Natural killer cell (primary cell): ENCODE measurements at places on chromosomes 7 and 10.

DNA sequence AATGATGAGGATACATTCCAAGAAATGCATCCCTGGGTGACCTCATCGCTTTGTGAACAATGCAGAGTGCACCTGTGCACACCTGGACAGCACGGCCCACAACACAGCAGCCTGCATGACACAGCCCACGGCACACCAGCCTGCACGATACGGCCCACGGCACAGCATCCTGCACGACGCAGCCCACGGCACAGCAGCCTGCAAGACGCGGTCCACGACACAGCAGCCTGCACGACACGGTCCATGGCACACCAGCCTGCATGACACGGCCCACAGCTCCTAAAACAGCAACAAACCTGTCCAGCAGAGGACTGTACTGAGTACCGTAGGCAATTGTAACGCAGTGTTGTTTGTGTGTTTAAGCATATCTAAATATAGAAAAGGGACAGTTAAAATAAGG is 134.7 kb upstream of the PPP2R2D start:
- H3K27me3 ChIP-seq, result no peaks in the 10 kb centered on the region
- no peaks in the 10 kb centered on the region for H3K4me1 ChIP-seq
- H3K27ac ChIP-seq, result no peak overlapping the region
- no peak overlapping the region for H3K4me3 ChIP-seq
- no peaks in the 10 kb centered on the region for H3K36me3 ChIP-seq

GRCh38 chr7:146878901-146879300 is 762.3 kb downstream of the CNTNAP2 start:
- no peak for DNase-seq
- H3K4me3 ChIP-seq, result no peak overlapping the region
- H3K27ac ChIP-seq, result no peak overlapping the region

DNA sequence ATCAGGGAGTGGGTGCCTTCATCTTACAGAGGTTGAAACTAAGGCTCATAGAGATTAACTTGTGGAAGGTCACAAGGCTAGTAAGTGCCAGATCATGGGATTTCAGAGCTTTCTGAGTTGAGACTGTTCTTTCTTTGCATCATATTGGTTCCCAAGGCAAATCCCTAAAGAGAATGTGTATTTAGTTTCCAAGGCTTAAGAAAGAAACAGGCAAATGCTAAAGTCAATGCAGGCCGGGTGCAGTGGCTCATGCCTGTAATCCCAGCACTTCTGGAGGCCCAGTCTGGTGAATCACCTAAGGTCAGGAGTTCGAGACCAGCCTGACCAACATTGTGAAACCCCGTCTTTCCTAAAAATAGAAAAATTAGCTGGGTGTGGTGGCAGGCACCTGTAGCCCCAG is 19.8 kb downstream of the CDK1 start:
- no peaks in the 10 kb centered on the region for H3K4me1 ChIP-seq
- no peak overlapping the region for H3K4me3 ChIP-seq
- no peaks in the 10 kb centered on the region for H3K36me3 ChIP-seq
- no peak for DNase-seq
- H3K27me3 ChIP-seq, result no peaks in the 10 kb centered on the region
- no peak overlapping the region for H3K27ac ChIP-seq

DNA sequence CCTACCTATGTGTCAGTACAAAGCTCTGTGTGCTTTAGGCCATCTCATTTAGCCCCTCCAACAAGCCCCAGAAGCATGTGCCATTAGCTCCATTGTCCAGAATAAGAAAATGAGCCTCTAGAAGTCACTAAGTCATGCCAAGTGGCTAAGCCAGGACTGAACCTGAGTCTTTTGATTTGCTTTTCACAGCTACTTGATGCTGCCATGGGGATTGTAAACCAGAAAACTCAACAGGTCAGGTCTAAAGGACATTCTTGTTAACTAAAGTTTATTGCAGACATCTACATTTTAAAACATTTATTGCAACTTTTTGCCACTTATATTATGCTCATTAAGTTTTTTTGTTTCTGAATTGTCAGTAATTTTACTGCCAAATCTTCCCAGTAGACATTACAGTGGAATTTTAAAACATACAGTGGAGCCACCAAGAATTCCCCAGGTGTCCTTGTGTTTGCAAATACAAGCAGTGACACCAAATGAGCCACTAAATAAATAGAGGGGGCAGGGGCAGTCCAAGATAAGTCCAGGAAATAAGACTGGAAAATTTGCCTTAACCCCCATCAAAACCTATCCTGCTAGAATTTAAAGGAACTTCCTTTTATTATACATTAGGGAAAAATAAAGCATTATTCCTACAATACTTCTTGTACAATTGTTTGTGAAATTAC is 115.9 kb downstream of the RAPGEF5 start:
- no peak overlapping the region for H3K4me3 ChIP-seq
- no peaks in the 10 kb centered on the region for H3K27me3 ChIP-seq
- H3K27ac ChIP-seq, result no peak overlapping the region
- no peaks in the 10 kb centered on the region for H3K36me3 ChIP-seq
- DNase-seq, result no peak

- H3K36me3 ChIP-seq, result no peaks in the 10 kb centered on the region
- no peak overlapping the region for H3K27ac ChIP-seq
- H3K27me3 ChIP-seq, result peaks cover 3% of the 10 kb centered on the region
- DNase-seq, result no peak
Measured at GRCh38 chr10:11743461-11744338, 1.5 kb downstream of the ECHDC3 start.

DNA sequence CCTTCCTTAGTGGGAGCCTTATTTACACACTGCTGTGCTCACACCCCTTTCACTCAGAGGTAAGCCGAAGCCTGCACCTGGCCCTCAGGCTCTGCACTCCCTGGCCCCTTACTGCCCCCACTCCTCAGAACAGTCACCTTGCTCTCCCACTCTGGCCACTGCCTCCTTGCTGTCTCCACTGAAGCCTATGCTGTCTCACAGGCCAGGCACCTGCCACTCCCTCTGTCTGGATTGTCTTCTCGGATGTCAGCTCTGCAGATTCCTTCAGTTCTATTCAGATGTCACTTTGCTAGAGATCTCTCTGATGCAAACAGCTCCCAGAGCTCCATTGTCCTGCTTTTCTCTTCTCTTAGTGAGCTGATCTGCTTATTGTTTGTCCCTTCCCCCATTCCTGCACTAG is 390.7 kb downstream of the DPP6 start:
- no peaks in the 10 kb centered on the region for H3K4me1 ChIP-seq
- H3K27ac ChIP-seq, result no peak overlapping the region
- DNase-seq, result no peak
- no peaks in the 10 kb centered on the region for H3K27me3 ChIP-seq
- H3K4me3 ChIP-seq, result no peak overlapping the region
- H3K36me3 ChIP-seq, result no peaks in the 10 kb centered on the region

GRCh38 chr10:22320591-22321155 is at the start of gene BMI1:
TSS of gene BMI1 (plus strand) at chr10:22321099. CDS start at chr10:22326450, 5,351 bp downstream.
- peak within 1 kb of the TSS; percentile 79 for H3K4me3 ChIP-seq
- peaks cover 27% of the 10 kb centered on the region for H3K27me3 ChIP-seq
- H3K36me3 ChIP-seq, result no peaks in the 10 kb centered on the region
- H3K4me1 ChIP-seq, result peaks cover 28% of the 10 kb centered on the region
- H3K27ac ChIP-seq, result peak within 1 kb of the TSS; percentile 69
- DNase-seq, result peak; percentile 81

GRCh38 chr7:39616138-39616537 is 7.2 kb upstream of the RALA start:
- no peaks in the 10 kb centered on the region for H3K4me1 ChIP-seq
- no peaks in the 10 kb centered on the region for H3K36me3 ChIP-seq
- no peak for DNase-seq
- peaks cover 10% of the 10 kb centered on the region for H3K27me3 ChIP-seq

- no peak overlapping the region for H3K4me3 ChIP-seq
- H3K27me3 ChIP-seq, result no peaks in the 10 kb centered on the region
- no peak overlapping the region for H3K27ac ChIP-seq
- no peaks in the 10 kb centered on the region for H3K4me1 ChIP-seq
- H3K36me3 ChIP-seq, result no peaks in the 10 kb centered on the region
Measured at GRCh38 chr10:78892338-78893176, 176.2 kb upstream of the ZMIZ1 start.

GRCh38 chr7:134372858-134373257 is 56.1 kb upstream of the SLC35B4 start:
- H3K27me3 ChIP-seq, result no peaks in the 10 kb centered on the region
- no peaks in the 10 kb centered on the region for H3K36me3 ChIP-seq
- no peak overlapping the region for H3K27ac ChIP-seq
- no peak for DNase-seq

DNA sequence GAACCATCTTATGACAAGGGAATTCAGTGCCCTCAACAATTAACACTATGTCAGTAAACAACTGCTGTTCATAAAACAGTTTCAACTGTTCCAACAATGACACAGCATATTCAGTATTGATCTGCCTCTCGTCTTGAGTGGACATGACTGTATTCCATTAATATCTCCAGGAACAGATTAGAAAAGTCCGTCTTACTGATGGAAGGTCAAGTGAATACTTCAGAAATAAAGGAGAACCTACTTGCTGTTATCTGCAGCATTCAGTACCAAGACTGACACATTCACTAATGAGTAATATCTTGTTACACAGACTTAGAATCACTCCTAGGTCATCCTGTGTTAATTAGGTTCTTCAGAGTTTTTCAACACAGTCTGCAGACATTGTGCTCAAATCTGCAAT is 12.1 kb downstream of the KBTBD2 start:
- H3K27me3 ChIP-seq, result no peaks in the 10 kb centered on the region
- H3K4me3 ChIP-seq, result no peak overlapping the region
- H3K4me1 ChIP-seq, result peaks cover 21% of the 10 kb centered on the region
- H3K36me3 ChIP-seq, result peaks cover 10% of the 10 kb centered on the region
- DNase-seq, result no peak

DNA sequence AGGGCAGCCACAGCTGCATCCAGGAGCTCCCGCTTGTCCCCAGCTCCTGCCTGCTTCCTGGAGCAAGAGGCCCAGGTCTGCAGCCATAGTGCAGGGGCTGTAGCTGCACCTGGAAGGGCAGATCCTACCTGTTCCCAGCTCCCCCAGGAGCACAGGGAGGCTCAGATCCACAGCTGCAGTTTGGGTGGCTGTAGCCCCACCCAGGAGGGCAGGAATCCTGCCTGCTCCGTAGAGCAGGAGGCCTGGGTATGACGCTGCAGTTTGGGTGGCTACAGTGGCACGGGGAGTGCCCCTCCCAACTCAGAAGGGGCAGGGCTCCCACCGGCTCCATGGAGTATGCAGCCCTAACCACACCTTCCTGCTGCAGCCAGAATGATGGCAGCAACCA is 26.7 kb upstream of the CDCA7L start:
- no peak for DNase-seq
- no peak overlapping the region for H3K27ac ChIP-seq
- peaks cover 11% of the 10 kb centered on the region for H3K4me1 ChIP-seq
- no peak overlapping the region for H3K4me3 ChIP-seq

- DNase-seq, result no peak
- no peaks in the 10 kb centered on the region for H3K4me1 ChIP-seq
- no peak overlapping the region for H3K27ac ChIP-seq
- no peaks in the 10 kb centered on the region for H3K27me3 ChIP-seq
Measured at GRCh38 chr7:13948019-13948801, 41.3 kb downstream of the ETV1 start.
